Effector memory CD8-positive, alpha-beta T cell (primary cell): ENCODE measurements at places on chromosomes 7 and 10.

GRCh38 chr10:31515819-31516402, 196.9 kb downstream of the ZEB1 start:
- DNase-seq, result no peak

DNA sequence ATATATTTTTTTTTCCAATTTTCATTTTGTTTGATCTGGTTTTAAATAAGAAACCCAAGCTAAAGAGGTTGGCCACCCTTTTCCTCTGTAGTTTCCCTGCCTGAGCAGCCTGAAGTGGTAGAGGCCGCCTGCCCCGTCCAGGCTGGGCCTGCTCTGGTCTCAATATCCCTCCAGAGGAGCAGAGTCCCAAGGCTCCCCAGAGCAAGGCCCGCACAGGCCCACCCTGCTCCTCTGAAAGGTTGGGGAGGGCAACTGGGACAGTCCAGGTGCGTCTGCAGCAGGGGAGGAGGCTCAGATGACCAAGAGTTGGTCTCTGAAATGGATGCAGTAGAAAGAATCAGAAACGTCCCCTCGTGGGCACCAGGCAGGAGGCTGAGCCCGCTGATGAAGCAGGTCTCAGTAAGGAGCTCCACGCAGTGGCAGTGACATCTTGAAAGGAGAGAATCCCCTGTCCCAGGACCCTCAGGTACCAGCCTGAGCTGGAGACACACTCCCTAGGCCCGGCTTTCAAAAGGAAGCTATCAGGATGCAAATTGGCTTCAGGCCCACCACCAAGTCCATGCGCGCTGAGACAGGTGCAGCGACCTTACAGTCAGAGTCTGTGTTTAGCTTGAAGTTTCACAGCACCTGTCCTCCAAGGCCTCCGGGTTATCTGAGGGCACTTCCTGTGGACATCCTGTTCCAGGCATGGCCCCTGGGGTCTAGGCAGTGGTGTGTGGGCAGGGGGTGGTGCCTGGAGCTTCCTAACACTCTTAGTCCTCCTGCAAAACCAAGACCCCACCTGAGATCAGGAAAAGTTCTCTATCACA, 37.7 kb downstream of the EN2 start:
- DNase-seq, result no peak

GRCh38 chr10:51459476-51459875, 239.9 kb downstream of the CSTF2T start:
- DNase-seq, result no peak

DNA sequence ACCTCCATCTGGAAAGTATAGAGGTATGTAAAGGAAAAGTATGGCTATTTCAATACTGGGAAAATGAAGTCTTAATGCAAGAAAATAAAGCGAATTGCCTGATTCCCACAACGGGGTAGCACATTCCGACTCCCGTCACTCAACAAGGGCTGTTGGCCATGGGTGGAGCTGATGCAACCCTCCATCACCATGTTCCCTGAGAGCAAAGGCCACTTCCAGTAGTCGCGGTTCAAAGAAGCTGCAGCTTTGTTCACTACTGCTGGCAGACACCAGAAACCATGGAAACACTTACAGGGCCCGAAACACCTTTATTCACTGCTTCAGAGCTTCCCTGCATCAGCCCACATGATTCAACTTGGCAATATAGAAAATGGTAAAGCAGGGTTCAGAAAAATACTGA, 44.0 kb downstream of the TMEM26 start:
- no peak for DNase-seq

- DNase-seq, result no peak
Observed at GRCh38 chr7:47327698-47328391, 254.1 kb downstream of the TNS3 start.

DNA sequence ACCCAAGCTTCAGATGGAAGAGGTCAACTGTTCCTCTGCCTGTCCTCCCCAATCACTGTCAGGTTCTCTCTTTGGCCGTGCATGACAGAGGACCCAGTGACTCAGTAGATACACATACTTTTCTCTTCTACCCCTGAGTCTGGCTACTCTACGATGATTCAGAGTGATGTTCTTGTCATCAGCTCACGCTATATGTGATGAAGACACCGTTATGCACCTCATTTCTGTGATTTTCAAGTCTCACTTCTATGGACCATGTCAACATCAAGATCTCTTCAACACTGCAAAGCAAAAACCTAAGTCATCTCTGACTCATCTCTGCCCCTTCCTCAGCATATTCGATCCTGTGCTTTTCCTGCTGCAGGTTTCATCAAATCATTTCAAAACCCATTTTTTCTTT, 76.6 kb upstream of the DGKI start:
- no peak for DNase-seq

DNA sequence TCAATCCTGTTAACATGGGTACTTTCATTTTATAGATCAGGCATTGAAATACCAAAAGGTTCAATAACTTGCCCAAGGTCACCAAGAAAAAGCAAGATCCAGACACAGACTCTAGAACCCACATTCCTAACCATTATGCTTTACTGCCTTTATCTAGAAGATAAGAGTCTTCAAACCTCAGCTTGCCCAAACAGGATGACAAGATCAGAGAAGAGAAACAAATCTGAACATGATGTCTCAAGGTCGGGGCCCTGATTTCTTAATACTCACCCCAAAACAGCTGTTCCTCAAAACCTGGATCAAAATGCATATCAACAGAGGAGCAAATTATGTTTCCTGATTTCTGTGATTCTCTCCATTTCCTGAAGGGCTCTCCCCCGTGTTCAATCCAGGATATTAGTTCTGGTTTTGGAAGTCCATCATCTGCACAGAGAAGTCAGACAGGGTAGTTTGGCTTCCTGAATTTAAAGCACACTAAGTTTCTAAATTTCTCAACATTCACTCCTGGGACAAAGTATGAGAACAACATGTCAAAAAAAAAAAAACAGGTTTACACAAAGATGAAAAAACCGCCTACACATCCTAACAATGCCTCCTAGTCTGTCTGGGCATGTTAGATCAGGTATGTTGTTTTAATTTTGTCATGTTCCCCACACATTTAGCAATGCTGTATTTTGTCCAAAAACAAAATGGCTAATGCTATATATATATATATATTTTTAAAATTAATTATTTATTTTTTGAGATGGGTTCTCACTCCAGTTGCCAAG, 16.2 kb downstream of the ZNF786 start:
- no peak for DNase-seq

GRCh38 chr7:115009736-115010440, 88.0 kb downstream of the MDFIC start:
- no peak for DNase-seq

- no peak for DNase-seq
Observed at GRCh38 chr7:104442481-104442880, 114.1 kb downstream of the LHFPL3 start.

GRCh38 chr7:86937363-86937878, 122.0 kb downstream of the ELAPOR2 start:
- no peak for DNase-seq

GRCh38 chr10:74079936-74080590, 70.6 kb downstream of the AP3M1 start:
- DNase-seq, result no peak

DNA sequence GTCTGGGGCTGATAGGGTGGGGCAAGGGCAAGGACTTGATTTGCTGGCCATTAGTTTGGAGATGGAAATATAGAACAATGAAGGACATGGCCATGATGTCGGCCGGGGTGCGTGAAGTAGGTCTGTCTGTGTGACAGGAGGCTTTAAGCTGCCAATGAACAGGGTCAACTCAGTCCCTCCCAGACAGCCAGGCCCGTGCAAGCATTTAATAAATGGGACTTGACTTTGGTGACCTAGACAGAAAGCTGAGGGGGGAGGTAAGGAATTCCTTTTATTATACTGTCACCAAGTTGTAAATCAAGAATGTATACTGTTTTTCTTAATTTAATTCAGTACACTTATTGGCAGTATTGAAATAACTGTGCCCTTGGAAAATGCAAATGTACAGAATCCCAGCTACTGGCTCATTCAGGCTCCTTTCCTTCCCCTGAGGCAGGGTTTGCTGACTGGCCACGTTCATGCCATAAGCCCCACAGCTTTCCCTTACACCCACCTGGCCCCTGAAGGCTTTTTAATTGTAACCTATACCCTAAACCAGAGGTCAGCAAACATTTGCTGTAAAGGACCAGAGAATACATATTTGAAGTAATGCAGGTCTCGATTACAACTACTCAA, 87.2 kb downstream of the WIPF3 start:
- DNase-seq, result no peak

GRCh38 chr10:115539142-115539762, 446.1 kb downstream of the ATRNL1 start:
- no peak for DNase-seq

- no peak for DNase-seq
Observed at GRCh38 chr10:4453276-4453675, 372.7 kb upstream of the AKR1E2 start.

DNA sequence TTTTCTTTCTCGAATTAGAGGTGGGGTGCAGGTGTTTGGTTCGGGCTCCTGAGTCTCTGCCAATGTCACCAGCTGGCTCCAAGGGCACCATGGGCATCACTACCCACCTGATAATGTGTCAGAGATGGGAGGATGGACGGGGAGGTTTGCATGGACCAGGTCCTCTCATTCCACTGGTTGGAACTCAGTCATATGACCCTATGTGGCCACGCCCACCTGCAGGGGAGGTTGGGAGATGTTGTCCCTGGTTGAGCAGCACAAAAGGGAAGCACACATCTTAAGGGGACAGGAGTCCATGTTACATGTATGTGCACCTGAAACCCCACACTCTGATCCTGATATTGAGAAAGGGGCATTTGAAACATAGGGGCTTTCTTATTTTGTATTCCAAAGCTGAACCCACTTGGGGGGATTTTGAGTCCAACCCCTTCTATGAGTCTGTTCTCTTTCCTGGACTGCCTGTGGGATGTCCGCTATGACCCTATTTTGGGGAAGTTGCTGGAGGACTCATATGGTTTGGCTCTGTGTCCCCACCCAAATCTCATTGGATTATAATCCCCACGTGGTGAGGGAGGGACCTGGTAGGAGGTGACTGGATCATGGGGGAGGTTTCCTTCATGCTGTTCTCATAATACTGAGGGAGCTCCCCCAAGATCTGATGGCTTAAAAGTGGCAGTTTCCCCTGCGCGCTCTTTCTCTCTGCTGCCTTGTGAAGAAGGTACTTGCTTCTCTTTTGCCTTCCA, 66.9 kb upstream of the BAIAP2L1 start:
- DNase-seq, result no peak

DNA sequence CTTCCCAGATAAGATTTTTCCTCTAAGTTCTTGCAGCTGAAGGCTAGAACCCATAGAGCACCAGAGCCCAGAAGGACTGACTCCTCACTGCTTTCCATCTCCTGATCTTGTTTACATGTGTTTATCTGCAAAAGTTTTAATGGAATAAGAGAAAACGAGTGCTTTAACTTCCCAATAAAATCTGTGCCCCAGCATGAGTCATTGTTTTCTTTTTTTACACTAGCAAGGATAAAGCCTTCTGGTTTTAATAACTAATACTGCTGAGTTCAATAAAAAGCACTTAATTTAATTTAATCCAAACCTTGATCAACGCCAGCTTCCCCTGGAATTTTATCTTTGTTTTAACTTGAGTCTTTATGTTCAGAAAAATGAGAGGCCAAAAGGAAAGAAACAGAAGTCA, 227.6 kb downstream of the HPSE2 start:
- DNase-seq, result no peak

DNA sequence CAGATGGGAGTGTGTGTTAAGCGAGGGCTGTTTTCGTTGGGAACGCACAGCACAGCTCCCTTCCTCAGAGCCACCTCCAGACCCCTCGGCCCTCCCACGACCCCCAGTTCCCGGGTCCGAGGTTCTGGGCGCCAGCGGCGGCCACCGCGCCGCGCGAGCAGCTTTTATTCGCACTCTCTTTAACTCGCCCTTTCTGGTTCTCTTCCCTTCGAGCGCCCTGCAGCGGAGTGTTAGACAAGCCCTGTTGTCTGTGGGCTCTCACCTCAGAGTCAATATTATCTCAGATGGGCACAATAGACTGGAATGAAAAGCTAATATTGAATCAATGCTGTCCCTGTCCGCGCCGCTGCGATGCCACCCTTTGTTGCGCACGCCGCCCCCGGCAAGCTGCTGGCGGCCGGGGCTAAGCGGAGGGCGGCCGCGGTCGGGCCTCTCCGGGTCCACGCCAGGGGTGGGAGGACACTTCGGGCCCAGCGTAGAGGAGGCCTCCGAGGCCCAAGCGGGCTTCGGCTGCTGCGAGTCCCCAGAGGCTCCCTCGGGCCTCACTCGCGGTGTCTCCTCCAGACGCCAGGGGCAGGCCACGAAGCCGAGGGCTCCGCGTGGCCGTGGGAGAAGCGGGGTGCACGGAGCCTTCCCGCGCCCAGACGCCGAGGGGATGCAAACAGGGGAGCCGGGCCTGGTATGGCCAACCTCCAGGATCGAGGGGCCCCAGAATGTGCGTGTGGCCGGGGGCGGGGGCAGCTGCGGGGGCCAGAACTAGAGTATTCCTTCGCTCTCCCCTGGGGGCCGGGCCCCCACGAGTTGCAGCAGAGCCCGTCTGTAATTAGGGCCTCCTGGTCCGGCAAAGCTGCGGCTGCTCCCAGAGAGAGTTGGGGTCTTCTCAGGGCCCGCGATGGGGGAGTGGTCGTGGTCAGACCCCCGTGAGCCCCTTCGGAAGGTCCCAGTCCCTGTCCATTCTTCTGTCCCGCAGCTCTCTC, 7.9 kb upstream of the EMX2 start:
- DNase-seq, result no peak
